ENCODE measurements at places on chromosomes 6 and 20.

- no peak for DNase-seq
Measured at GRCh38 chr6:16731478-16732051, 29.7 kb downstream of the ATXN1 start.

- no peak for DNase-seq
Measured at GRCh38 chr20:51199920-51200319, 177.0 kb upstream of the KCNG1 start.

GRCh38 chr6:80502871-80503270, 396.4 kb downstream of the BCKDHB start:
- DNase-seq: no peak

DNA sequence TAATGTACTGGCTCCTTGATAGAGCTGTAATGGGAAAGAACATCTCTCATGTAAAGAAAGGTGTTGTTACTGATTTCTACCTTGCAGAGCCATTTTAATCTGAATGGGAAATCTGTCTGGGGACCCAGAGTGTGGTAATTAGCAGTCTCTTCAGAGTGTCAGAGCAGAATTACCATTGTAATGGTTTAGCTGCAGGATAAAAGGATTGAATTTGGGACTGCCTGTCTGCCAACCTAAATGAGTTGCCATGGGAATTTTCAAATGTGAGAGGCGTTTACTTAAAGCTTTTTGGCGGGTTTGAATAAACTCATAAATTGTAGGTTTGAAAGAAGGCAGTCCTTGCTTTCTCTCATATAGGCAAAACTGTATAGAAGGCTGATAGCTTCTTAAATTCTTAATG, 128.8 kb downstream of the QKI start:
- DNase-seq: no peak

DNA sequence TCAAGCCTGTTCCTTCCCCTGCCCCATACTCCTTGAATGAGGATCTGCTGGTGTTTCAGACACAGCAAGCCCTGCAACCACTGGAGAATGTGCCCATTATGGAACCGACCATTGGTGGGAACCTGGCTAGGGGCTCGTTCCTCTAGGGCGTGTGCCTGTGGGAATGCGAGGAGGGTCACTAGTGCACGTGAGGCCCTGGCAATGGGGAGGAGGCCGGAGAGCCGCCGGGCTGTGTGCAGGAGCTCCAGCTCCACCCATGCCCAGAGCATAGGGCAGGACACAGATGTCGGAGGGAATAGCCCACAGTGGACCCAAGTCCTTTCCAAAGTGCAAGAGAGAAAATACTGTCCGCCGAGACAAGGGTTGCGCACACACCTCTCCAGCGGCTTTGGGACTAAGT, 99.3 kb downstream of the ERMARD start:
- no peak for DNase-seq

GRCh38 chr6:74409447-74409846, 713.4 kb downstream of the CD109 start:
- no peak for DNase-seq

DNA sequence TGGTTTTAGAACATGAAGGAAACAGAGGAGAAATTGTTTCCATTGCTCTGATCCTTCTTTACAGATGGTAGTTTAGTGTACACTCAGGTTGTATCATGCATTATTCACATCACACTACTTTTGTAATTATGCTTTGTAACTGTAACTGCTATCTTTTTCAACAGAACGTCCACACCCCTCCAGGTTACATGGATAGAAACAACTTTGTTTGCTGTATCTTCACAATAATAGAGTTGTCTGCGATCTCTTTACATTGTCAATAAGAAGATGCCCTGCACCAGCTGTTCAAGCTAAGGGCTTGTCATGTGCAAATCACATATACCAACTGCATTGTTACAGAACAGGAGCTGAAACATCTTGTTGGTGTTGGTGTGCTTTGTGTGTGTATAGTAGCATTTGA, 67.9 kb upstream of the MAP7 start:
- DNase-seq: no peak

GRCh38 chr6:15689586-15690482, 27.0 kb upstream of the DTNBP1 start:
- DNase-seq: no peak

- no peak for DNase-seq
Measured at GRCh38 chr6:20365456-20365855, 36.2 kb upstream of the E2F3 start.

DNA sequence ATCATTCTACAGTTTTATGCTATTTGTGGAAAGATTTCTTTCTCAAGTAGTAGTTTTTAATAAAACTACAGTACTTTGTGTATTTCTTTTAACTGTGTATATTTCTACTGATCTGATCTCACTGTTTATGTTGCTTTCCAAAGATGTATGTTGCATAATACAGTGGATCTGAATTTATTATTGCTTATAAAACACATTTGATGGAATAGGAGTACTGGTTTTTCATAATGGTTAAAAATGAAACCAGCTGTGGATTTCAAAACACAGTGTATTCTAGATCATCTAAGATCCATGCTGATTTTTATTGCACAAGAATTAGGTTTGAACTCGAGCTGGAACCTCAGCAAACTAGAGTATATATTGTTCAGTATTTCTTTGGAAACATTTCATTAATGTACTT, 8.0 kb downstream of the NKX2-4 start:
- no peak for DNase-seq

DNA sequence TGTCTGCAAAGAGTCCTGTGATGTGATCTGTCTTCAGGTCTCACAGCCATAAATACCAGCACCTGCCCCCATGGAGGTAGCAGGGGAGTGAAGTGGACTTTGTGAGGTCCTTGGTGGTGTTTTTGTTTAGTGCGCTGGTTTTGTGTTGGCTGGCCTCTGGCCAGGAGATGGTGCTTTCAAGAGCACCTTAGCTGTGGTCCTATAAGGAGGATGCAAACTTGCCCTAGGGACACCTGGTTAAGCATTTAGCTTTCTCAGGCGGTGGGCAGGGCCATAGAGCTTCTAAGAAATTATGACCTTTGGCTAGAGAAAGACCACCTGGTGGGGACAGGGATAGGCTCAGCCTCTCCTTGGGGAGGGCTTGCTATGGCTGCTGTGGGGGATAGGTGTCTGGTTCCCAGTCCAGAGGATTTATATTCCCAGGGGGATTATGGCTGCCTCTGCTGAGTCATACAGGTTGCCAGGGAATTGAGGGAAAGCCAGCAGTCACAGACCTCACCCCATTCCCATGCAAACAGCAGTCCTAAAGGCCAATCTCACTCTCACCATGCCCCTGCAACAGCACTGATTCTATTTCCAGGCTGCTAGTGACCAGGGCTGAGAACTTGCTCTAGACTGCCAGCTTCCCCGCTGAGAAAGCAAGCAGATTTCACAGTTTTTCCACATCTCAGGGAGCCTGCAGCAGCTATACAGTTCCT, 259.3 kb downstream of the TFAP2B start:
- DNase-seq: no peak

- no peak for DNase-seq
Measured at GRCh38 chr20:24469116-24469893, at the start of gene SYNDIG1. Gene SYNDIG1 (plus strand): TSS chr20:24469629. CDS start chr20:24543098, 73,469 bp downstream.

DNA sequence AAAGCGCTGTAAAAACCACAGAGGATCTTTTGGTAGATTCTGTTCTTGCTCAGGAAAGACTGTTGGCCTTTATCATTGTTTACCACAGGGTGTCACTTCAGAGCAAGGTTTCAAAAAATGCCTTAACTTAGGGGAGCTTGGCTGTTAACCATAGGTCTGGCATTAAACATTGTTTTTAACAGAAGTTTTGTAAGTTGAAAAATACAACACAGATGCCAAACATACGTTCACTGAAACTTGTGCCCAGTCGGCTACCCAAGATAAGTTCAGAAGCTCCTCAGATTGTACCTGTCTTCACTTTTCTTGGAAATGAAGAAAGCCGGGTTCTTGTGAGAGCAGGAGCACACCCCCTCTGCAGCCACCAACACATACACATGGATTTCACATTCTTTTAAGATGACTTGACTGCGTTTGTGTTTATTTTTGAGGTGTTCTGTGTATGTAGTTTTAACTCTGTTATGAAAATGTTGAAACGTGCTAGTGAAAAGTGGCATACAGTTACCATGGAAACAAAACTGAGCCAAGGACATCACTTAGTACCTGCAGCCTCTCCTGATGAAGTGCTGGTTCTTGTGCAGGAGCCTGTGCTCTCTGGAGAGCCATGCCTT, 64.9 kb downstream of the SYCP2L start:
- DNase-seq: no peak

DNA sequence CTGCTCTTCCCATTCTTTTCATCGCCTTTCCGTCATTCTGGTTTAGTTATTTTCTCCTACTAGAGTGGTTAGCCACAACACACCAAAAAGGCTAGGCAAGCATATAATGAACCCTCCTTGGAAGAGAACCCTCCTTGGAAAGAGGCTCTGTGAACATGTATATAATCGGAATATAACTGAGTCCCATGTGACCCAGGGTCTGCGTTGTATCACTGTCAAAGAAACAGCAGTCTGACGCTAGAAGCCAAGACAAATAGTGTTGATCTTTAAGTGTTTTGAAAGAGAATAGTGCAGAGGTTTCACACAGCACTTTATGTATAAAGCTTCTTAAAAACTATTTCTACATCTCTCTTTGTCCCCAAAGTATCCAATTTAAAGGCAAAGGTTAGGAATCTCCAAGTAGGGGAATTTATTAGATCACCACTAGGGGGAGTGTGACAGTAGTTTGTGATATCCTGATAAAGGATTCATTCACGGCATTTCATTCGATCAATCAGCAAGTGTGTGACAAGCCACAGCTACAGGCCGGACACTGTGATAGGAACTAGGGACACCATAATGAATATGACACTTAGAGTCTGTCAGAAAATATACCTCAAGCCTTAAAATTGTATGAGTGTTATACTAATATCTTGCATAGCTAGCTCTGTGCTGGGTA, 395.3 kb downstream of the CD109 start:
- DNase-seq: no peak

GRCh38 chr20:694496-694895, 18.9 kb upstream of the SCRT2 start:
- DNase-seq: no peak

GRCh38 chr6:161011492-161012480, 20.2 kb downstream of the MAP3K4 start:
- no peak for DNase-seq

- no peak for DNase-seq
Measured at GRCh38 chr6:130959951-130960350, 103.1 kb downstream of the EPB41L2 start.

DNA sequence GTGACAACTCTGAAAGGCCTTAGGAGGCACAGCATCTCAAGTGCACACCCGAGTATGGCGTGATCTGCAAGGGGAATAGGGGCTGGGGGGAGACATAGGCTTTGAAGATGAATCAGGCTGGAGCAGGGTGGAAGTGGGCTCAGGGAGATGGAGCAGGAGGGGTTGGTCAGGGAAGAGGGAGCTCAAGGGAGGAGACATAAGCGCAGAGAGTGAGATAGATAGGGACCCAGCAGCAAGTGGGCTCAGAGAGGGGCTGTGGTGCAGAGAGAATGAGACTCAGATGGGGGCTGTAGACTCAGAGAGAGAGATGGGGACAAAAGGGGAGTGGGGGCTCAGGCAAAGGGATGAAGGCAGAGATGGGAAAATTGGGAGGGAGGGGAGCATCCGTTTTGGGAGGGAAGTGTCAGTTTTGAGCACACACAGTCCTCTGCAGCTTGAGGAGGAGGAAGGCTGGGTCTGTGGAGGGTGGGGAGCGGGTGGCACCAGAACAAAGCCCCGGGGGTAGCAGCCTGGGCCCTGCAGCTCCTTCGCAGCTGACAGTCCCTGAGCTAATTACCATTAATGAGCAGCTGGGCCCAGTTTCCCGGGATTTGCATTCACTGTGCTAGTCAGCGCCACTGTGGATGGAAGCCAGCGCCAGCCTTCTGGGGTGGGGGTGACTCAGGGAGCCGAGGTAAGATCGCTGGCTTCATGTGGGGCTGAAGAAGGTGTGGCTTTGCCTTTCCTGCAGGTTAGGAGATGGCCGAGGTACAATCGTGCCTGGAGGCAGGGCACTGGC, 18.7 kb downstream of the SRXN1 start:
- no peak for DNase-seq
